NCI-H1105 (cell line): ENCODE measurements at places on chromosomes 1 and 21.

GRCh38 chr1:31625561-31626222 is 8.2 kb downstream of the HCRTR1 start:
- no peak for DNase-seq

DNA sequence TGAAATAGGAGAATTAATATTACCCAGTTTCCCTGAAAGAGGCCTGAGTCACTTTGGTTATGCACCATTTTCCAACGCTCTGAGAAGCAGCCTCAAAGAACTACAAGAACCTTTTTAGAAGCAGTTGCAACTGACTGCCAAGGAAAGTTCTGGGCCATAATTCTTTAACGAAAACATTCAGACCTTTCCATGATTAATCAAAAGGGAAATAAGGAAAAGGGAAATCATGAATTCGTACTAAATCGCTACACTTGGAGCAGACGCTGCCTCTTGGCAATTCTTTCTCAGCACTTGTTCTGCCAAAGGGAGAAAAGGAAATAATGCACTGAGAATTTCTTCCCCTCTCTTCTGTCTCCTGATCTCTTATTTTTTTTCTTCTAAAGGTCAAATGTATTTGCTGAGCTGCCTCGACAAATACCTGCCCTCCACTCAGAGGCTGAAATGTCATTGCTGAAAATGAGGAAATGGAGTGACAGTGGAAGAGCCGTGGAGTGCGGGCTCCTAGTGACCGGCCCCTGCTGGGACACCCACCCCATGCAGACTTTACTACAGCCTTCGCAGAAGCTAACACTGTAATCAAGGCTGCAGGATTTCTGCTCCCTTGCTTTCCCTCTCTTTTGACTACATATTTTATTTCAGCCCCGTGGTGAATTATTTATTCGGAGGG is 67.9 kb upstream of the GALNT2 start:
- no peak for DNase-seq

DNA sequence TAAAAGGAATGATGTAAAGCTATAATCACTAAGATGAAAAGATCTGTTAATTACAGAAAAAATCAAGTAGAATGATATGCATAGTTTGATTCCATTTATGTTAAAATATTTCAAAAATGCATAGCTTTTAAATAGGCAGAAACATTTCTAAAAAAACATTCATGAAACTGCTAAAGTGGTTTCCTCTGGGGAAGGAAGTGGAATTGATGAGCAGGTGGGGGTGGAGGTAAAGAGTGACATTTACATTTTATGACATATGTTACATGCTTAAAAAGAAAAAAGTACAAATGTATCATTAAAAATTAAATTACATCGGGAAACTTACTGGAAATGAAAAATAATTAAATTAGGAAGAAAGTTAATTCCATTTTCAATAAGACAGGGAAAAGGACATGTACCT is 42.8 kb upstream of the JAK1 start:
- no peak for DNase-seq

DNA sequence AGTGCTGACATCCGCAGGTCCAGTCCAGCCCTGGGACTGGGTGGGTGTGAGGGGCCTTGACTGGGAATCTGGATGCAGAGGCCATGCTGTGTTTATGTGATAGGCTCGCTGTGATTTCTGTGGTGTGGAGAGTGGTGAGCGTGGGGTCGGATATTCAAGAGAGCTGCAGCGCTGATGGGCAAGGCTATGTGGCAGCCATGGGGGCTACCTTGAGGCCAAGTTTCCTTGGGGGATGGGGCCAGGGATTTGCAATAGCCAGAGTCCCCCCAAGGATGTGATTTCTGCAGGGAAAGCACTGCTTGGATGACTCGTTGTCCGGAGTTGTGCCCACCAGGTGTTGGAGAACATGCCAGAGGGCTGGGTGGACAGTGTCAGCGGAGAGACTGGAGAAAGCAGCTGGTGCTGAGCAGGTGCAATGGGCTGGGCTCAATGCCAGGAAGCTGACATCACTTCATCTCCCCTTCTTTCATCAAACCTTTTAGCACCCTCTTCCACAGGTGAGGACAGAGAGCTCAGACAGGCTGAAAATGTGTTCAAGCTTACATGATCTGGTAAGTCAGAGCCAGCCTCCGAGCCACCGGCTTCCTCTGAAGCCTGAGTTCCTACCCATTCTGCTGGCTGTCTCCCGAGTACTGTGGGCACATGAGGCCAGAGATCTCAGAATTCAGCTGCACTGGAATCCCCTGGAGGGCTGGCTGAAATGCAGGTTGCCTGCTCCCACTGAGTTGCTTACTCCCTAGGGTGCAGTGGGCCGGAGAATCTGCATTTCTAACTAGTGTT is 132.9 kb downstream of the RHOU start:
- peak; percentile 80 for DNase-seq

DNA sequence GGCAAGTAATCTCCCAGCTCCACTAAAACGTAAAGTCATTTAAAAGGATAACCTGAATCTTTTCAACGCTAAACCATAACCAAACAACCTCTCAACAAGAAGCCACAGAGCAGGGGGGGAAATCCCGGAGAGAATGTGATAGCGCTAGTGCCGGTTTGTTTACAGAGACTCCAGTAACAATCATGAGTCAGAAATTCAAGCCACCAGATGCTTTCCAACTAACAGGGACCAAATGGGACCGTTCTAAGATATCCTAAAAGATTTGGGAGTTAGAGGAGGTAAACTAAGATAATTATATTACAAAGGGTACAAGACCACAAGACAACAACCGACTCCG is 825 bp downstream of the DCAF8 start:
- DNase-seq, result no peak
